CD4-positive, alpha-beta T cell (primary cell): ENCODE measurements at places on chromosomes 5 and 9. TPM values are rescaled to one million over a fixed set of nuclear protein-coding genes. Genes with fewer than 3 reads are reported as not detected.

- H3K4me3 ChIP-seq, result no peak overlapping the region
- DNase-seq, result no peak
- no peak overlapping the region for H3K27ac ChIP-seq
- no peaks in the 10 kb centered on the region for H3K36me3 ChIP-seq
- no peaks in the 10 kb centered on the region for H3K4me1 ChIP-seq
Measured at GRCh38 chr9:107810461-107810961, 320.9 kb upstream of the KLF4 start.

The LPCAT1 gene
- total RNA-seq, result 20.4 TPM

The PCDHGA6 gene
- 0.11 TPM for total RNA-seq

DNA sequence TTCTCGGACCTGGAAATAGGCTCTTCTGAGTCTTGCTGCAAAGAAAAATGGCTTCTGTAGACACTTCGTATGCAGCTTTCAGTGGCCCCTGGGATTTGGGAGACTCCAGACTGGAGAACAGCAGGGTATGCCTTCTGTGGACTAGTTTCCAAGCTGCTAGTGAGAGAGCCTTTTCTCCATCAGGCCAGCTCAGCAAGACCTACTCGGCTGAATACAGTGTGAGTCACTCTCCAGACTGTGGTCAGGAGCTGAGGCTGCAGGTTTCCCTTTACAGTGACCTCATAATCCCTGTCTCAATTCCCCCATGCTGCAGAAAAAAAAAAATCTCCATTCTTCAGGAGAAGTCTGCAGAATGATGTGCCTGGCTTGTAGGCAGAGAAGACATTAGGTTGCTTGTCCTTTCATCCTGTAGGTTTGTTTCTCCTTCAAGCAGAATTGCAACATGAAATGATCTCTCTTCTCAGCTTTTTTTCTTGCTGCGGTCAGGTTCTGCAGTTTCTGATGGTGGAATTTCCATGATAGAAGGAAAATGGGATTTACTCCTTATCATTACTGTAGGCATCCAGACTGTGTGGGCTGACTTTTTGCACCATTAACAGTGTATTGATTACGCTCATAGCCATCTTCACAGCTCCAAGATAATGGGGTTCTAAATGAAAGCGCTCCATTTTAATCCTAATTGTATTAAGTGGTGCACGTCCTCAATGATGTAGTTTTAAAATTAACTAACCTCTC, 78.3 kb upstream of the TNFSF8 start:
- H3K4me1 ChIP-seq, result peaks cover 25% of the 10 kb centered on the region
- no peaks in the 10 kb centered on the region for H3K36me3 ChIP-seq
- DNase-seq, result no peak
- no peak overlapping the region for H3K27ac ChIP-seq
- H3K4me3 ChIP-seq, result no peak overlapping the region

- H3K36me3 ChIP-seq, result no peaks in the 10 kb centered on the region
- H3K27ac ChIP-seq, result no peak overlapping the region
- no peaks in the 10 kb centered on the region for H3K27me3 ChIP-seq
- no peak for DNase-seq
- H3K4me1 ChIP-seq, result no peaks in the 10 kb centered on the region
Measured at GRCh38 chr5:4540375-4541173, 599.6 kb upstream of the ADAMTS16 start.

- no peaks in the 10 kb centered on the region for H3K27me3 ChIP-seq
- H3K27ac ChIP-seq, result no peak overlapping the region
- no peaks in the 10 kb centered on the region for H3K36me3 ChIP-seq
- DNase-seq, result no peak
Measured at GRCh38 chr9:121895818-121896544, 197.1 kb downstream of the TTLL11 start.

The IFNK gene
- not detected for total RNA-seq

- peak overlapping the region; percentile 62 for H3K4me3 ChIP-seq
- no peak overlapping the region for H3K27ac ChIP-seq
- peaks cover 10% of the 10 kb centered on the region for H3K4me1 ChIP-seq
- H3K36me3 ChIP-seq, result no peaks in the 10 kb centered on the region
- peak; percentile 48 for DNase-seq
Measured at GRCh38 chr9:124659099-124659659, 111.9 kb downstream of the NR6A1 start.

DNA sequence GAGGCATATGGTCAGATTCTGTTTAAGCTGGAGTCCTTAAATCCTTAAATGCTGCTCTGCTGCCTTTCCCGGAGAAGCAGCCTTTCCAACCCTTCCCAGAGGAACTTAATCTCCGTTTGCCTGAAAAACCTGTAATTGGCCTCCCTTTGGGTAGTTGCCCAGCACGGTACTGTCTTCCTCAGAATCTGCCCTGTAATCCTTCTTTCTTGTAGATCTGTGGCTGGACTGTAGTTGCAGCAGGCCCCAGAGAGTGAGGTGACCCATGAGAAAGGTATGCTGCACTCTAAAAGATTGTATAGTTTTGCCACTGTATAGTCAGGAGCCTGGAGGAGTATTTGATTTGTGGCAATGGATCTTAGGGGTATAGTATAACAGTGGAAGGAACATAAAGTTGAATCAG, 11.7 kb downstream of the SPIN1 start:
- no peaks in the 10 kb centered on the region for H3K27me3 ChIP-seq
- peaks cover 2% of the 10 kb centered on the region for H3K4me1 ChIP-seq
- H3K27ac ChIP-seq, result no peak overlapping the region
- DNase-seq, result no peak
- peaks cover 6% of the 10 kb centered on the region for H3K36me3 ChIP-seq

The CDKN2B gene
- total RNA-seq, result not detected

- no peaks in the 10 kb centered on the region for H3K27me3 ChIP-seq
- no peaks in the 10 kb centered on the region for H3K36me3 ChIP-seq
- no peak for DNase-seq
- H3K4me3 ChIP-seq, result no peak overlapping the region
Measured at GRCh38 chr5:78077369-78078068, 217.0 kb downstream of the AP3B1 start.

DNA sequence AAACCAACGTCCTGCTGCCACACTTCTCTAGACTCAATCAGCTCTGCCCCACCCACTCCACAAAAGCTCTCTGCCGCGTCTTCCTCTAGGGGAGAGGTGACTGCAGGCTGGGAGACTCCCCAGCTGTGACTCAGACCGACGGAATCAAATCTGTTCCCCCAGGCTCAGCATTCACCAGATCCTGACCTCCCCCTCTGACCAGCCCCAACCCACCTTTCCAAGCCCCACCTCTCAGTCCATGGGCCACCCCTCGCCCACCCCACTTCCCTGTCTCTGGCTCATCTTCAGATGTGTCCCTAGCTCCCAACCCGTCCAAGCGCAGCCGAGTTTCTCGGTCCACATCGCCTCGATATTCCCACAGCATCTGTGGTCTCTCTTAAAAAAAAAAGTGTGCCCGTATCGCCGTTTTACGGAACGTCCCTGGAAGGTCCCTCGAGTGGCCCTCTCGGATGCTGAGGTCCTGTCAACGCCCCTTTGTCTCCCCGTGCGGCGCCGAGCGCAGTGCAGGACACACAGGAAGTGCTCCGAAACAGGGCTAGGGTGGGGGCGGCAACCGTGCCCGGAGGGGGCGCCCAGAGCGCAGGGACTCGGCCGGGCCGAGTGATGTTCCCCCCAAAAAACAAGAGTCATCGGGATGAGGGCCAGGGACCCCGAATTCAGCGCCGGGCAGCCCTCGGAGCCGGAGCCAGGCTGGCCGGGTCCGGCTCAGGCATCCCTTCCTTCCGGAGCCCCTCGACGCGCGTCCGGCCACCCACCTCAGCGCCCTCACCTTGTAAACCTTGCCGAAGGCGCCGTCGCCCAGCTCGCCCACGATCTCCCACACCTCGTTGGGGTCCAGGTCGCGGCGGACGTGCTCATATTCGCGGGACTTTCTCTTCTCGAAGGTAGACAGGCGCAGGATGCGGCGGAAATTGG, 649 bp downstream of the STK10 start:
- H3K27me3 ChIP-seq, result no peaks in the 10 kb centered on the region
- peaks cover 46% of the 10 kb centered on the region for H3K4me1 ChIP-seq
- H3K36me3 ChIP-seq, result peaks cover 15% of the 10 kb centered on the region
- H3K27ac ChIP-seq, result peak overlapping the region; percentile 98

- no peaks in the 10 kb centered on the region for H3K4me1 ChIP-seq
- no peaks in the 10 kb centered on the region for H3K36me3 ChIP-seq
- H3K4me3 ChIP-seq, result no peak overlapping the region
- DNase-seq, result no peak
- H3K27ac ChIP-seq, result no peak overlapping the region
Measured at GRCh38 chr5:34736445-34737115, 80.5 kb downstream of the RAI14 start.

The FOXI1 gene
- total RNA-seq, result not detected

The SPATA31C1 gene
- not detected for total RNA-seq

- no peak for DNase-seq
- H3K27me3 ChIP-seq, result no peaks in the 10 kb centered on the region
- no peaks in the 10 kb centered on the region for H3K36me3 ChIP-seq
Measured at GRCh38 chr9:130207241-130207992, 35.2 kb downstream of the NCS1 start.

DNA sequence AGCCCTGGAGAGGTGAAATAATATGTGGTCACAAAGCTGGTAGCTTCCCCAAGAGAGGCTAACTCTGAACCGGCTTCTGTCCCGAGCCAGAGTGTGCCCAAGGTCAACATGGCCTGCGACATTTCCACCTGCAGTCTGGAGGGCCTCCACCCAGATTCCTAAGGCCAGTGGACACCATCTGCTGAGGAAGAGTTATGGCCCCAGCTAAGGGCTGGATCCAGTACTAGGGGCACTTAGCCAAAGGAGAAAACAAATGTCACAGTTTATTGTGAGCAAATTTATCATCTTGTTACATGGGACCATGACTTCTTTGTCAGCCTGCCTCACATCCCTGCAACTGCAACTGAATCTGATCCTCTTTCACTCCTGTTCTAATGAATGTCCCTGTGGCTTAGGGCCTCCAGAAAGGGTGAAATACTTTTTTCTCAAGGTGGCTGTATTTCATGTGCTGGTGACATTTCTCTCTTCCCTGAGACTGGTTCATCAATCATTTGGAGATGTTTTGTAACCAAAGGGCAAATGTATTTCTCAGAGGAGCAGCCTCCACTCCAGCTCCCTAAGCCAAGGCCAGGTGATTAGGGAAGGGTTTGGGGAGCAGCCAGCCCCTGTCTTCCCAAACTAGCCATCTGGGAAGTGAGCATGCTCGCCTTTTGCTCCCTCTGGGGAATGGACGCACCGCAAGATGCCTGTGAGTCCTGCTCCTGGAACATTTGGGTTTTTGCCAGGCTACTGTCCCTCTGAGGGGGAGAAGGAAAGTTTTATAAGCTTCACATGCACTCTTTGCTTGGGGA, 148.3 kb downstream of the CMYA5 start:
- no peak for DNase-seq
- H3K36me3 ChIP-seq, result no peaks in the 10 kb centered on the region
- no peaks in the 10 kb centered on the region for H3K27me3 ChIP-seq
- no peaks in the 10 kb centered on the region for H3K4me1 ChIP-seq
- no peak overlapping the region for H3K4me3 ChIP-seq

- peaks cover 27% of the 10 kb centered on the region for H3K4me1 ChIP-seq
- H3K4me3 ChIP-seq, result peak overlapping the region; percentile 42
- H3K36me3 ChIP-seq, result no peaks in the 10 kb centered on the region
- H3K27ac ChIP-seq, result no peak overlapping the region
- DNase-seq, result no peak
- peaks cover 27% of the 10 kb centered on the region for H3K27me3 ChIP-seq
Measured at GRCh38 chr9:81686614-81687520, 2.5 kb downstream of the TLE1 start.

- H3K27ac ChIP-seq, result no peak overlapping the region
- no peak overlapping the region for H3K4me3 ChIP-seq
- H3K36me3 ChIP-seq, result peaks cover 4% of the 10 kb centered on the region
- H3K4me1 ChIP-seq, result peaks cover 51% of the 10 kb centered on the region
- no peak for DNase-seq
- H3K27me3 ChIP-seq, result no peaks in the 10 kb centered on the region
Measured at GRCh38 chr5:133996683-133997252, 8.0 kb downstream of the VDAC1 start.

- H3K4me3 ChIP-seq, result peak overlapping the region; percentile 70
- DNase-seq, result peak; percentile 48
- H3K27me3 ChIP-seq, result no peaks in the 10 kb centered on the region
- H3K27ac ChIP-seq, result peak overlapping the region; percentile 68
- peaks cover 26% of the 10 kb centered on the region for H3K36me3 ChIP-seq
- peaks cover 23% of the 10 kb centered on the region for H3K4me1 ChIP-seq
Measured at GRCh38 chr5:160118349-160119141, 705 bp downstream of the PWWP2A start.

- DNase-seq, result no peak
- peaks cover 24% of the 10 kb centered on the region for H3K36me3 ChIP-seq
- H3K4me1 ChIP-seq, result no peaks in the 10 kb centered on the region
- no peak overlapping the region for H3K27ac ChIP-seq
Measured at GRCh38 chr9:3277200-3277599, 248.6 kb downstream of the RFX3 start.

DNA sequence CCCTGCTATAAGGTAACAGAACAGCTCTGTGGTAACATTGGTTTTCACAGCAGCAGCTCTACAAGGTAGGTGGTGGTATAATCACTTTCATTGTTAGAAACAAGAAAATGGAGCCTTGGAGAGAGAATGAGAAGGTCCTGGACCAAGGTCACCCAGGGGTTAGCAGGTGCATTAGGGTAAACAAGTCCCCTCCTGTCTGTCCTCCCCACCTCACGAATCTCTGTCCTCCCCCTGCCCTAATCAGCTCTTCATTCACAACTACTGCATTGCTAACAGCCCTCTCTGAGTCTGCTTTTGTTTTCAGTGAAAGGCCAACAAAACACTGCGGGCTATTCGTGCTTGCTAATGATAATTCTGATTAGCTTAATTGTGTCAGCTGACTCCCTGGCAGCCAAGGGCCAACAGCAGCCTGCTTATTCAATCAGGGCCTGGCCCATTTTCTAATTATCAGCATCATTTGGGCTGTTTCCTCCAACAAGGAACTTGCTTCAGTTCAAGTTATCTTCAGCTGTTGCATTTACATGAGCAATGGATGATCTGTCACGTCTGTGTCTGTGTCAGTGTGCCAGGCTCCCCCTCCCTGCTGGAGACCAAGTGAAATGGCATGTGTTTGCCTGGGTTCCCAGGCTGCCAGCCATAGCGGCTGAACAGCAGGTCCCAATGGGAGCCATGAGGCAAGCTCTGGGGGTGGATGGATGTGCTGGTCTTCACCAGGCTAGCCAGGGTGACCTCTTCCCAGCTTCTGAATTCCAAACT, 56.7 kb upstream of the EQTN start:
- no peak for DNase-seq
- no peak overlapping the region for H3K27ac ChIP-seq
- H3K36me3 ChIP-seq, result no peaks in the 10 kb centered on the region
- peaks cover 2% of the 10 kb centered on the region for H3K4me1 ChIP-seq

GRCh38 chr9:7289773-7290172, 509.8 kb downstream of the DMAC1 start:
- H3K27ac ChIP-seq, result no peak overlapping the region
- H3K4me1 ChIP-seq, result no peaks in the 10 kb centered on the region
- H3K27me3 ChIP-seq, result no peaks in the 10 kb centered on the region
- DNase-seq, result no peak

The ZNF454 gene
- total RNA-seq, result not detected

- no peaks in the 10 kb centered on the region for H3K27me3 ChIP-seq
- H3K4me3 ChIP-seq, result no peak overlapping the region
- DNase-seq, result no peak
- H3K4me1 ChIP-seq, result no peaks in the 10 kb centered on the region
Measured at GRCh38 chr5:33513462-33514185, 72.9 kb downstream of the TARS1 start.

The MCC gene
- 3.2 TPM for total RNA-seq

The PCDH1 gene
- not detected for total RNA-seq

- no peaks in the 10 kb centered on the region for H3K36me3 ChIP-seq
- no peaks in the 10 kb centered on the region for H3K4me1 ChIP-seq
- no peak for DNase-seq
- no peak overlapping the region for H3K4me3 ChIP-seq
- no peak overlapping the region for H3K27ac ChIP-seq
Measured at GRCh38 chr5:13218518-13218917, 726.0 kb downstream of the DNAH5 start.

The CDH6 gene
- total RNA-seq, result not detected

GRCh38 chr5:37477426-37477825, 98.3 kb downstream of the WDR70 start:
- no peak overlapping the region for H3K4me3 ChIP-seq
- DNase-seq, result no peak
- no peak overlapping the region for H3K27ac ChIP-seq
- H3K36me3 ChIP-seq, result peaks cover 28% of the 10 kb centered on the region
